ENCODE measurements at places on chromosomes 7 and 10. TPM values are rescaled to one million over a fixed set of nuclear protein-coding genes. Genes with fewer than 3 reads are reported as not detected.
A peak's percentile ranks its signal among the peaks of the same experiment; 100 is the strongest.

The SPDYE2 gene
- total RNA-seq: not detected

The ANXA8L1 gene
- 0.47 TPM for total RNA-seq

GRCh38 chr10:44382981-44383748, 1.7 kb downstream of the CXCL12 start:
- DNase-seq: no peak

DNA sequence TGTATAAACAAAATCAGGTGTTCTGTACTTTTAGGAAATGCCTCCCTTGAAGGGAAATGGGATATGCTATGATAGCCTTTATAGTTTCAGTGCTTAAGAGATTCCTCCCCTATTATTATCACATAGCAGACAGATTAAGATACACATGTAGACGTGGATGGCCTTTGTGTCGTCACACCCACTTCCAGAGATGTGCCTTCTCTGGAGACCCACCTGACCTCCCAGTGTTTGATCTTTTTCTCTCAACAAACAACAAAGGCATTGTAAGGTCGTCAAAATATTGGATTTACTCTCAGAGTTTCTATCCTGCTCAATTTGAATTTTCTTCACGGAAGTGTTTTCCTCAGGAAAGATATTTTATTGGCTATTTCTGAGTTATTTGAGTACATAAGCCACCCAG, 25.7 kb upstream of the C1GALT1 start:
- no peak for DNase-seq

- DNase-seq: peak; percentile 17
Measured at GRCh38 chr7:66930341-66930740, 9.3 kb downstream of the TMEM248 start.

Measured in HT1080 (cell line).